ENCODE measurements at places on chromosomes 7 and 10.

DNA sequence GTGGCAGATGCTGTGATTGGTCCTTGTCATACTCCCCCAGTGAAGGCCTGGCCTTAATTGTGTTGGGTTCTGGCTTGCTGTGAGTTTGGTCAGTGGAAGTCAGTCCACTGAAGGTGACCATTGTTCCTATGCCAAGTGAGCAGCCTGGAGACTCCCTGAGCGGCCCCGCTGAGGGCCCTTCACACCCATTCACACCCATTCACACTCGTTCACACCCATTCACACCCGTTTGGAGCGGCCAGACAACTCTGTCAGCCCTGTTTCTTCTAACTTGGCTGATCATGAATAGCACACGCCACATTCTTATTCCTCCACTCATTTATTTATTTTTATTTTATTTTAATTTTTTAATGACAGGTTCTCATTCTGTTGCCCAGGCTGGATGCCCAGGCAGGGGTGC lies 61.5 kb downstream of the C10orf120 start:
- no peak for DNase-seq

GRCh38 chr7:76077435-76077834 lies 29.5 kb downstream of the MDH2 start:
- DNase-seq = no peak

DNA sequence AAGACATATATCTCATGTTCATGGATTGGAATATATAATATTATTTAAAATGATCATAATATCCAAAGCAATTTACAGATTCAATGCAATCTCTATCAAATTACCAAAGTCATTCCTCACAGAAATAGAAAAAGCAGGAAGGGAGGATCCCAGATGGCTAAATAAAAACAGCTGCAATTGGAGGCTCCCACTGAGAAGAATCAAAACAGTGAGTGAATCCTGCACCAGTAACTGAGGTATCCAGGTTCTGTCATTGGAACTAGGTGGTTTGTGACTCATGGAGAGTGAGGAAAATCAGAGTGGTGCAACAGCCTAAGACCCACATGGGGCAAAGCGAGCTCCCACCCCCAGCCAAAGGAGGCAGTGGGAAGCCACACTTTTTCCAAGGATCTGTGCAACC lies 128.4 kb downstream of the MTERF1 start:
- DNase-seq = no peak

GRCh38 chr7:72217151-72217550 lies 195.0 kb downstream of the CALN1 start:
- no peak for DNase-seq

- no peak for DNase-seq
These were observed 76.5 kb downstream of the MICALL2 start for GRCh38 chr7:1382553-1383397.

- no peak for DNase-seq
These were observed 1.8 kb downstream of the SUFU start for GRCh38 chr10:102505462-102506115.

- DNase-seq = no peak
These were observed 79.3 kb downstream of the JCAD start for GRCh38 chr10:29980084-29980483.

Data from effector CD4-positive, alpha-beta T cell (primary cell).